ENCODE measurements at places on chromosomes 13 and 19.

GRCh38 chr13:94595001-94595949 lies 677 bp downstream of the TGDS start:
- peak; percentile 59 for DNase-seq

GRCh38 chr13:50290186-50290585 lies 274.9 kb downstream of the KCNRG start:
- DNase-seq, result no peak

- DNase-seq, result no peak
Measured at GRCh38 chr13:113582841-113583631, 1.5 kb upstream of the TFDP1 start.

GRCh38 chr13:38993381-38993780 lies 2.8 kb upstream of the STOML3 start:
- no peak for DNase-seq
